ENCODE measurements at places on chromosomes 12 and 14.

- DNase-seq = no peak
Observed at GRCh38 chr14:77498120-77498979, at the start of gene ISM2. Gene ISM2, minus strand, starts transcription at chr14:77498816. Its CDS starts 23 bp downstream, at chr14:77498793.

GRCh38 chr12:58950739-58951100, 30.4 kb upstream of the LRIG3 start:
- DNase-seq = no peak

GRCh38 chr12:75666939-75667334, 155.5 kb upstream of the KRR1 start:
- no peak for DNase-seq

DNA sequence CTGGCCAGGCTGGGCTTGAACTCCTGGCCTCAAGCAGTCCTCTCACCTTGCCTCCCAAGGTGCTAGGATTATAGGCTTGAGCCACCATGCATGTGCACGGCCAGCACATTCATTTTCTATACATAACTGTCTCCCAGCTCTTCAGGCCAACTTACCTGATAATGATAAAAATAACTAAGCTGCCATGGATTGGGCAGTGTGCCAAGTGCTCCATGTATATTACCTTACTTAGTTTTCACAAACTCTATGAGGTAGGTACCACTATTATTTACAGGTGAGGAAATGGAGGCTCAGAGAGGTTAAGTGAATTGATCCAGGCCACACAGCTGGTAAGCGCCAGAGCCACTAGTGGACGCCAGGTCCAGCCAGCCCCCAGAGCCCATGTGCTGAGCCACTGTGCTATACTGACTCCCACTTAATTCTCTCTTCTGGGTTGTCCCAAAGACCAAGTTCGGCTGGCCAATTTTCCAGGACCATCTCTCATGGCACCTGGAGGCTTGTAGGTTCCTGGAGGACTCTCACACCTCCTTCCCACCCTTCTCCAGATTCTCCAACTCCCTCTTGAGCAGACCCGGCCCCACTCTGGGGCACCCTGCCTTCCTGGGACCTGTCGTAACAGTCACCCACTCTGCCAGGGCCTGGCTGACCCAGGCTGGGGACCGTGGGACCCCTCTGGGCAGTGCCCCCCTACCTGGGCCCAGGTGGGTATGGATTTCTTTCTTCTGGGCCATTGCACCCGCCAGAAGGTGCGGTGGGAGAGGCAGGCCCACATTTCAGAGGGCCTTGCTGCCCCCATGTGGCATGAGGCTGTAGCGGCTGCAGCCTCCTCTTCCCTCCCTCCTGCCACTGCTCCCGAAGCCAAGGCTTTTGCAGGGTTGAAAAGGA, 30.2 kb upstream of the CIPC start:
- peak; percentile 9 for DNase-seq

DNA sequence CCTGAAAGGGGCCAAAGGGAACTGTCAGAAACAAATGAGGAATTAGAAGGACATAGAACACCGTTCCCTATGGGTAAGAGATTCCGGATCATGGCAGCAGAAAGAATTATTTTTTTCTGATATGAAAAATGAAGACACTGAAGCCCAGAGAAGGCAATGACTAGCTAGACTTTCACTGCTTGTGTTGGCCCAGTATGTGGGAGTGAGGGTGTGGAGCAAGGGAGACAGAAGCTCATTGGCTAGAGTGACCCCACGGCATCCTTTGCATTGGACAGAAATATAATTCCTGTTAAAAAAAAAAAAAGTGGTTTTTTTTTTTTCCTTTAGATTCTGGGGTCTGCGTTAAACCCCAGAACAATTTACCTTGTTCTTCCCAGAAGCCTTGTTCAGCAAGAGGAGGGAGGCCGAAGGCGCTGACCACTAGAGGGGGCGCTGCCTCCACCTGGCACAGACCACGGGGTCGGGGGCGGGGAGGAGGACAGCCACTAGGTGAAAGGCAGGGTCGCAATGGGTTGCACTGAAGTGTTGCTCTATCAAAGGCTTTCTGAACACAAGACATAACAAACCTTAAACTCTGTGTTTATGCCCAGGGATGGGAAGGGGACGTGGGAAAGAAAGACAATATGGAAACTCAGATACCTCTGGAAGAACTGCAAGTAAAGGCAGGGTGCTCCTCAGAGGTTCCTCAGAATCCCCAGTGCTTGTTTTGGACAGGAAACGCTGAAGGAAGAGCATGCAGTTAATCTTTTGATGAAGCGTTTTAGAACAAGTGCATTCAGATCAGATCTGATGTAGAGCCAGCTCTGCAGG, 156.8 kb downstream of the KCNA5 start:
- no peak for DNase-seq

DNA sequence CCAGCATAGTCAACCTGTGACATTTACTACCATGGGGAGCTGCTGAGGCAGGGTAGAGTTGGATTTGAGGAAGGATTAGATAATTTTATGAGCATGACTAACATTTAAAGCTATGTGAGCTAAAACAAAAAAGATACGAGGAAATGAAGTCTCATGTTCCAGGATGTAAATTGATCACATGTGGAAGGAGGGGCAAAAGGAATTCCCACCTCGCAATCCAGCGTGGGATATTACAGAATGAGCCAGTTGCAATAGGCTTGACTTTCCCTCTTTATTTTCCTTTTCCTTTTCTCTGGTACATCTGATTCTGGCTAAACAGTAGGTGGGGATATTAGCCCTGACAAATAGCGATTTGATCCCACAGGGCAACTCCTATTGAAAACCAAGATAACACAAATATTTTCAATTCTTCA, 214.9 kb upstream of the HMGA2 start:
- no peak for DNase-seq

GRCh38 chr14:95265106-95266094, 54.3 kb downstream of the CLMN start:
- DNase-seq = peak; percentile 95

DNA sequence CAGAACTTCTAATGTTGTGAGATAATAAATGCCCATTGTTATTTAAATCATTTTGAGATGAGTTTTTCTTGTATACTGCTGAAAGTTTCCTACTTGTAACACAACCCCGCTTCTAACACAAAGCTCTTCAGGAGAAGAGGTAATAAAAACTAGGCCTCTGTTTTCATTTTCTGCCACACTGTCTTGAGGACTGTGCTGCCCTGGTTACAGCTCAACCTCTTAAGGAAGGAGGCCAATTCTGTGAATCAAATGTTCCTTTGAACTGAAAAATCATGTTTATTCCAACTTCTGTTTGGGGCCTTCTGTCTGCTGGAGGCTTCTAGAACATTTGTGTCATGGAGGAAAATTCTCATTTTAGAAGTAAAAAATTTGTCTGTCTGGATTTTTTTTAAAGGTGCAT, 100.3 kb downstream of the LRIG3 start:
- DNase-seq = no peak

GRCh38 chr12:52231305-52232202, 1.5 kb upstream of the KRT7 start:
- DNase-seq = no peak

- DNase-seq = no peak
Observed at GRCh38 chr12:108449478-108449877, 65.6 kb upstream of the FICD start.

DNA sequence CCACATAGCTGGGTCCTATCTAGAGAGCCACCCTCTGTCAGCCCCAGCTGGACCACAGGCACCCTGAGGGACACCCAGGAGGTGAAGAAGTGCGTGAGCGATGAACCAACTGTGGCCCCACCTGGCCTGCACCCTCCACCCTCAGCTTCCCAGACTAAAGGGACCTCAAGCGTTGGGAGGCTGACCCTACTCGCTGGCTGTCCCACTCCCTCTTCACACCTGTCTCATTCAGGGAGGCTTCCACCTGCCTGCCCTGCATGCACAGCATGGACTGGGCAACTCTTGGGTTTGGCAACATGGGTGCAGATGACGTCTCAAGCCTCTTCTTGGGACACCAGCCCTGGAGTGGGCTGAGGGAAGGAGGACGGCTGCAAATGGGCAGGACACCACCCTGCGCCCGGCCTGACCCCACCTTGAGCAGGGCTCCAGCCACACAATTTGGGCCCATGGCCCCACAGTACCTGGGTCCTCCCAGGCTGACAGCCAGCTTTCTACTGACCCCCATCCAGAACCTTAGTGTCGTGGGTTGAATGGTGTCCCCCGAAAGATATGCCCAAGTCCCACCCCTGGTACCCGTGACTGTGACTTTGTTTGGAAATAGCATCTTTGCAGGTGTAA, 2.1 kb downstream of the TMEM179 start:
- no peak for DNase-seq

GRCh38 chr12:85005615-85006014, 30.5 kb downstream of the TSPAN19 start:
- no peak for DNase-seq

GRCh38 chr12:29867823-29868222, 84.1 kb upstream of the TMTC1 start:
- no peak for DNase-seq

- DNase-seq = no peak
Observed at GRCh38 chr14:64563696-64564095, 13.9 kb downstream of the PPP1R36 start.

GRCh38 chr14:95549656-95550585, 15.1 kb downstream of the GLRX5 start:
- DNase-seq = no peak

- DNase-seq = no peak
Observed at GRCh38 chr12:82595941-82596340, 90.8 kb upstream of the TMTC2 start.

DNA sequence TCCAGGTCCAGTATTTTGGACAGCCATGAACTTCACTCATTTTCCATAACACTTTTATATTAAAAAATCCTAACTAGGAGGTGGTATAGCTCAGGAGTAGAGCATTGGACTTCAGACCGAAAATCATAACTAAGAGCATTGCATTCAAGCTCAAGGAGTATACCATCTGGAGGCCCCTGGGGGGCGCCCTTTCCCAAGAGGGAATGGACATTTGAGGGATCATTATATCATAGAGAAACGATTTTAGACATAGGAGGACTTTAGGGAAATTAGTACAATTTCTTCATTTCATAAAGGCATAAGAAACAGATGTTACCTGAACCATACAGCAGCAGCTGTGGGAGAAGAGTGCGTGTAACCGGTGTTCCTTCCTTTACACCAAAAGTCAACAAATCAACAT, 5.2 kb upstream of the ATG14 start:
- no peak for DNase-seq

DNA sequence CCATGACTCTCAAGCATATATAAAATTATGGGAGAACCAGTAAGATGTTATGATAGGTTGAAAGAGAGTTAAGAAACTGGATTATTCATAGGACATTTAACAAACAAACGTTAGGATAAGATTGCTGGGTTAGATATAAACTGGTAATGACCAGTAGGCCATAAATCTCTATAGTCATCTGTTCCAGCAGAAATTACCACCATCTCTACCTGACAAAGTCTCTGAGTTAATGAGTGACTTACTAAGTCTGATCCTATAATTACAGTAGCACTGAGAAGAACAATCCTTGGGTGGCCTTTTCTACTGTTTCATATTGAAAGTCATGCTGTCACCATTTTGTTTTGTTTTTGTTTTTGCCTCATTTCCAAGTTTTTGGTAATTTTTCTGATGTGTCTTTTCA, 136.9 kb upstream of the CNOT2 start:
- DNase-seq = no peak

DNA sequence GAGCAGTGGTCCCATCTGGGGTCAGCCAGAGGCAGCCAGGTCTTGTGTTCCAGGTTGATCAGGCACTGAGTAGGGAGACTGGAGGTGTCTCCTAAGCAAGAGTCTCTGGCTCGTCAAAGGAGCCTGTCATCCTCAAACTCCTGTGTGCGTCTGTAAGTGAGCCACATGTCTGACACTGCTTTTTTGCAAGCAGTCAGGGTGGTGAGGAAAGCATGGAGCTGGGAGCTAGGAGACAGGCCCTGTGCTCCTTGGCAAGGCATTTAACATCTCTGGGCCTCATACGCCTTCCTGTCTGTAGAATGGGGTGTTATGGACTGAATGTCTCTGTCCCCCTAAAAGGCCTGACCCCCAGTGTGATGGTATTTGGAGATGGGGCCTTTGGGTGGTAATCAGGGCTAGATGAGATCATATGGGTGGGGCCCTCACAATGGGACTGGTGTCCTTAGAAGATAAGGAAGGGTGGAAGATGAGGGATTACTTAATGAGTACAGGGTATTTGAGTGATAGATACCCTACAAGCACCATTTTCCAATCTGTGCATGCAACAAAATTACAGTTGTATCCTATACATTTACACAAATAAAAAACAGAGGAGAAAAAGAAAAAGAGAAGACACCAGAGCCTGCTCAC, 53.0 kb downstream of the ARL6IP4 start:
- no peak for DNase-seq

DNA sequence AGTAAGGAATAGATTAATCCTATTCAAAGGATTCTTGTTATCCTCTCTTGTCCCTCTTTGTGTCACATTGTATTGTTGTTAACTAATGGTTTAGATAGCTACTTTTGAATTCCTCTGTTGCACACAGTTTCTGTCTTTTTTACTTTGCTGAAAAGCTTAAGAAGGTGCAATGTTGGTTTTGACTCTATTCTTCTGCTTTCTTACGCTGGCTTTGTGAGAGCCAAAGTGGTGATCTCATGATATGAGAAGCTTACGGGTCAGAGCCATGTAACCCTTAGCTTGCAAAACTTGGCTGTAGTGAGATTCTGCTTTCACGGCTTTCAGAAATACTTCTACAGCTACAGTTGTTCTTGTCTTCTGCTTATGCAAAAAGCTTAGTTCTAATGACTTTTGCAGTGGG, 239.7 kb downstream of the TRHDE start:
- DNase-seq = no peak

GRCh38 chr12:85662207-85662602, 174.0 kb downstream of the RASSF9 start:
- no peak for DNase-seq

GRCh38 chr12:120571299-120571698, 9.9 kb downstream of the POP5 start:
- DNase-seq = no peak

- DNase-seq = no peak
Observed at GRCh38 chr14:55702511-55702910, 122.5 kb downstream of the KTN1 start.

DNA sequence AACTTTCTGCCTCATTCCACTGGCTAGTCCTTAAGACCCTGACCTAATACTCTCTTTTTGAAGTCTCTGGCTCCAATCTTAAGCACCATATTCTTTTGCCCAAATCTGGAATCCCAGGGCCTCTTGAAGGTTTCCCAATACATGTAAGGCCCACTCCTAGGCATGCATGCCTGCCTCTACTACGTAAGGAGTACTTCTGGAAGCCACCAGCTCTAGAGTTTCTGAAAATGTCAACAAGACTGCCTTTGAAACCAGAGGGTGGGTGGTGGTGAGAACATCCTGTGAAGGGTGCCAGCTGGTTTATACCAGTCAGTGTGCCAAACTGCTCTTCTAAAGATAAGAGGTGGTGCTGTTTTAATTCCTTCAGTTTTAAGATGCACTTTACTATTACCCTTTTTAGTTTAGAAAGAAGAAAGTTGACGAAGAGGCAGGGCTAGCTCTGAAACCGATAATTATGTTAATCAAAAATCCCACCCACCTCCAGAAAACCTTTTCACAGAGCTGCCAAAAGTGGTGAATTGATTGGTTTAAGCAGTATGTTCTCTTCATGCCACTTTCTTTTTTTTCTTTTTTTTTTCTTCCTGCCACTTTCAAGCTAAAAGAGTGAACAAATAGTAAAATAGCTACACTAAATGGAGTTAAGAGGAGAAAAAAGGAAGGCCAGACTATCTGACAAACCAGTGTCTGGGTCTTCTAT, 8.7 kb upstream of the WDR89 start:
- no peak for DNase-seq
